ENCODE measurements at places on chromosomes 12 and 14. TPM values are rescaled to one million over a fixed set of nuclear protein-coding genes. Genes with fewer than 3 reads are reported as not detected.

CLEC6A gene
- total RNA-seq = not detected

TOMM20L gene
- total RNA-seq = 0.92 TPM

CDK2 gene
- 13.5 TPM for total RNA-seq

TSPAN11 gene
- total RNA-seq = not detected

KCNC2 gene
- not detected for total RNA-seq
